Caco-2 (cell line): ENCODE measurements at places on chromosomes 12 and 14.
A peak's percentile ranks its signal among the peaks of the same experiment; 100 is the strongest.

GRCh38 chr14:75747899-75748298 lies 86.9 kb downstream of the TTLL5 start:
- DNase-seq, result no peak

- no peak for DNase-seq
Observed at GRCh38 chr12:119016715-119017114, 35.4 kb downstream of the SRRM4 start.

- DNase-seq, result no peak
Observed at GRCh38 chr12:32264961-32265360, 134.4 kb upstream of the FGD4 start.

DNA sequence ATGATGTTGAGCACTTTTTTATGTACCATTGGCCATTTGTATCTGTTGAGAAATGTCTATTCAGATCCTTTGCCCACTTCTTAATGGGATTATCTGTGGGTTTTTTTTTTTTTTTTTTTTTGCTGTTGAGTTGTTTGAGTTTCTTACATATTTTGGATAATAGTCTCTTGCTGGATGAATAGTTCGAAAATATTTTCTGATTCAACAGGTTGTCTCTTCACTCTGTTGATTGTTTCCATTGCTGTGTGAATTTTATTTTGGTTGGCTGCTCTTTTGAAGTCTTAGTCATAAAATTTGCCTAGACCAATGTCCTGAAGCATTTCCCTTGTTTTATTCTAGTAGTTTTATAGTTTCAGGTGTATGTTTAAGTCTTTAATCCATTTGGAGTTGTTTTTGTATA lies 64.5 kb downstream of the CAND1 start:
- no peak for DNase-seq

- DNase-seq, result no peak
Observed at GRCh38 chr14:61663312-61663979, 31.9 kb upstream of the HIF1A start.

GRCh38 chr14:65024957-65025356 lies 38.3 kb downstream of the FNTB start:
- DNase-seq, result no peak

DNA sequence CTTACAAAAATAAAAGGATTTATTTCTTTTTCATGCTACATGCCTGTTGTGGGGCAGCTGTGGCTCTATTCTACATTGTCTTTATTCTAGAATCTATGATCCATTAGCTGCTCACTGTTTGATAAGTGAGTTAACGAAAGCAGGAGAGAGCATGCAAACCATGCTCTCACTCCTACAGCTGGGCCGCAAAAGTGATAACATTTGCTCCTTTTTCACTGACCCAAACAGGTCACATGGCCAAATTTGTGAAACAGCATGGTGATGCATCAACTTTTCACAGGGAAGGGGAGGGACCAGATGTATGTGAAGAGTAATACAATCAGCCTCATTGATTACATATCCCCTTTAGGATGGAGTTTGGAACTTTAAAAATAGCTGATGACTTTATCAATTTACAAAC lies 456.9 kb upstream of the SYT1 start:
- no peak for DNase-seq

DNA sequence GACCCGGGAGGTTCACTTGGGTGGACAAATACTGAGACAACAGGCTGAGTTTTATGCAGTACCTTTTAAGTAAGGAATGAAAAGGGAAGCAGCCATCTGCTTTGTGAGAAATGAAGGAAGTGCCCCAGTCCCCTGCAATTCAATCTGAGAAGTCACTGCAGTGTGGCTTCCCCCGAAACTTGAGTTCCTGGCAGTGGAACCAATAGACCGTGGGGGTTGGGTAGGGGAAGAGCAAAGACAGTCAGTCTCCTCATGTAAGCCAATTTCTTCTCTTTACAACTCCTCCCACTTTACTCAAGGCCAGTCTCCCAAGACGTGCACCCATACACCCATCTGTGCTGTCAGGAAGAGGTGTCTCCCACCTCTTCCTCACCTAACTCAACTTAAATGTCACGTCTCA lies 206.5 kb downstream of the BCAT1 start:
- DNase-seq, result no peak

DNA sequence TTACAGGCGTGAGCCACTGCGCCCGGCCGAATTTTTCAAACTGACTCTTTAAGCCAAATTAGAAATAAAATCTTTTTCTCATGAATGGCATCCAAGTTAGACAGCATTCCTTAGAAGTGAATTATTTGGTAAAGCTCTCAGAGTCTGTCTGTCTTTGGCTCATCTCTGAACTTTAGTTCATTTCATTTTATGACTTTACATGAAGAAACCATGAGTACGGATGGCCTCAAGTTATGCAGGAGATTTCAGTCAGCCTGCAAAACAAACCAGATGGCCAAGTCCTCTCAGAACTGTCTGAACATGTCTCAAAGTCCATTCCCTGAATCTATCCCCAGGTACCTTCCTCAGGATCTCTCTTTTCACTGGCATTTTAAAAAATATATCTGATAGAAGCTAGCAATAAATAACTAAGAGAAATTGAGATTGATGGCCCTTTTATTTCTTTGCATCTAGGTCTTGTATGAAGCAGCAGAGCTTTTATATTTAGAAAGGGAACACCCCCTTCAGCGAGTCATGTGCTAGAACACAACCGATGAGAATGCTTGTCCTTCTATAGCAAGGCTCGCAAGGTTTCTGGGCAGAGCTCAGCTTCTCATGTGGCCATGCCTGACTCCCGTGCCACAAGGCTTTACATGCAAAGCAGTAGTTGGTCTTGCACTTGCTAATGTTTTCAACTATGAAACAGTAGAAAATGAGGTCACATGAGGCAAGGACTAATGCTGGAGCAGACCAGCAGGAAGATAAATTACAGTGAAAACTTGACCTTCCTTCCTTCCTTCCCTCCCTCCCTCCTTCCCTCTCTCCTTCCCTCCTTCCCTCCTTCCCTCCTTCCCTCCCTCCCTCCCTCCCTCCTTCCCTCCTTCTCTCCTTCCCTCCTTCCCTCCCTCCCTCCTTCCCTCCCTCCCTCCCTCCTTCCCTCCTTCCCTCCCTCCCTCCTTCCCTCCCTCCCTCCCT lies 125.0 kb downstream of the AKAP6 start:
- no peak for DNase-seq

GRCh38 chr14:75147423-75148071 lies 20.7 kb upstream of the NEK9 start:
- DNase-seq, result peak; percentile 48

- DNase-seq, result no peak
Observed at GRCh38 chr14:68815298-68816182, 22.7 kb upstream of the ZFP36L1 start.

DNA sequence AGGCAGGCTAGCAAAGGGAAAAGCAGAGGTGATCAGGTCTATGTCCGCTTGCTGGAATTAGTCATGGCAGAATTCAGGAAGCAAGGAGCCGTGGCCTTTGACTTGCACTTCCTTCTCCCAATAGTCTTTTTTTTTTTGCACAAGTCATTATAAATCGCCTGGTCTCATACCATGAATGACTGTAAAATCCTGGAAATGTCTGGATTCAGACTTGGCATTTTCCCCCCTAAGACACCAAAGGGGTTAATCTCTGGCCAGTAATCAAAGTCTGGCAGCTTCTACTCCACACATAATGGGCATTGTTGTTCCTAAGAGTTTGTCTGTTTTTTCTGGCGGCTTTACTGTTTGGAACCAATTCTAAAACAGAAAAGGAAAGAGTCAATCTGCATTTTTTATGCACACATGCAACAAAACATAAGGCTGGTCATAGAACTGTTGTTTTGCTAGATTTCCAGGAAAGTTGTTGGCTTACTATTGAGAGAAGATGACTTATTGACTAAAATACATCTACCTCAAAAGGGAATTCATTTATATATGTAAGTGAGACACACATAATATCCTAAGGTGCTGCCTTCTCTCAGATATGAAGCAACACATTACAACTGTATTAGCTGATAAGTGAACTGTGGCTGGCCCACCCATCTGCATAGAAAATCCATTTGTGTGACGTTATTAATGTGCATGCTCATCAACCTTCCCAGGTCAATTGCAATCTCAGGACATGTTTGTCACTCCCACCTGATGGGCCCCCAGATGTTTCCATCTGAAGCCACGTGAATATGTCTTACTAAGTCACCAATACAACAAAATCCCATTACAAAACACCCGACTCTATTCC lies 157.3 kb downstream of the BTG1 start:
- no peak for DNase-seq

DNA sequence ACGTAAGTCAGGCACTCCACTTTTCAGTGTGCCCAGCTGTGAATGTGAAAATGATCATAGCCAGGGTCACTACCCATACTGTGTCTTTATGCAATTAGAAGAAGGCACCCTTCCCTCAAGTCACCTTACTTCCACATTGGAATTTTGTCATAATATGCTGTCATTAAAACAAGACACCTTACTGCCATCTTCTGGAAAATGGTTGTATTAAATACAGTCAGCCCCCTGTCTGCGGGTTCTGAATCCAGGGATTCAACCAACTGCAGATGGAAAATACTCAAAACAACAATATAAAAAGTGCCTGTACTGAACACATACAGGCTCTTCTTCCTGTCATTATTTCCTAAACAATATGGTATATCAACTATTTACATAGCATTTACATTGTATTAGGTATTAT lies 70.2 kb upstream of the TBX5 start:
- no peak for DNase-seq

GRCh38 chr12:131871677-131872076 lies 22.7 kb upstream of the ULK1 start:
- DNase-seq, result no peak

GRCh38 chr14:74595006-74595735 lies 16.9 kb downstream of the LTBP2 start:
- DNase-seq, result no peak

- DNase-seq, result no peak
Observed at GRCh38 chr12:121794534-121795033, 1.1 kb upstream of the RHOF start.

- DNase-seq, result no peak
Observed at GRCh38 chr12:52337054-52337453, 15.9 kb upstream of the KRT83 start.

DNA sequence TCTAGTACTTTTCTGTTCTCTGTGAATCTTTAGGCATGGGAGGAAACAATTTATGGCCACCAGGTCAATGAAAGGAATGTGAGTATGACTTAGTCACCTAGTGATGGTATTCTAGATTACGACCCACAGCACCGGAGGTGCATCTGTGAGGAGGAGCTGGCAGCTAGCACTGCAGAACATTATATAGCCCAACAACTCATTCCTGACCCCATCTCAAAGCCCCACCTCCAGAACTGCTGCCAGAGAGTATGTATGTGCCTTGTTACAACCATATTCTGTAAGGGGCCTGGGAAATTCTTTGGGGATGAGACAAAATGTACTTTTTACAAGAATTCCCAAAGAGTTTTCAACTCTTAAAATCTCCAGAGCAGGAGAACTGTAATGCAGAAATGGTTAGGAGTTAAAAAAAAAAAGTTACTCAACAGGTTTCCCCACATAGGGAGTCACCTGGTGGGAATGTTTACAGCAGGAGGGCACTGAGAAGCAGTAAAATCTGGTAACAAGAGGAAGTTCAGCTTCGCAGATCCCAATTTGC lies 34.9 kb upstream of the CERS5 start:
- DNase-seq, result peak; percentile 89

DNA sequence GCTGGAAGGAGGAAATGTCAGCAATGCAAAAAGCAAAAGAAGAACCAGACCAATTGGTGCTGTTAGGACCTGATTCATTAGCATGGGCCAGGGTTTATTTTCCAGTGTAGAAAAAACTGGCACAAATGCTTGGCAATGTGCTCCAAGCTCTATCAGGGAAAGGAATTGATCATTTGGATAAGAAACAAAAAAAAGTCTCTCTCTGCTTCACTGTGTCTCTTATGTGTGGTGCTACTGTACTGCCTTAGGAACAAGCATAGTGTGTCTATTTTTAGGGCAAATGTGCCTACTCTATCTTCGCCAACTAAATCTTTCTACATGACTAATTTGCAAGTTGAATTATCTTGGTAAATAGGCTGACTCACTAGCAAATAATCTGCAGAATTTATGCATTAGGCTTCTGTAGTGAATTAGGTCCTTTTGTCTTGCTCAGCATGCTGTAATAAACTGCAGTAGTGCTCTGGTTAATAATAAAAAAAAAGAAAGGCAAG lies 236.7 kb downstream of the MDGA2 start:
- no peak for DNase-seq

- DNase-seq, result no peak
Observed at GRCh38 chr12:59615392-59616165, 19.8 kb downstream of the SLC16A7 start.

DNA sequence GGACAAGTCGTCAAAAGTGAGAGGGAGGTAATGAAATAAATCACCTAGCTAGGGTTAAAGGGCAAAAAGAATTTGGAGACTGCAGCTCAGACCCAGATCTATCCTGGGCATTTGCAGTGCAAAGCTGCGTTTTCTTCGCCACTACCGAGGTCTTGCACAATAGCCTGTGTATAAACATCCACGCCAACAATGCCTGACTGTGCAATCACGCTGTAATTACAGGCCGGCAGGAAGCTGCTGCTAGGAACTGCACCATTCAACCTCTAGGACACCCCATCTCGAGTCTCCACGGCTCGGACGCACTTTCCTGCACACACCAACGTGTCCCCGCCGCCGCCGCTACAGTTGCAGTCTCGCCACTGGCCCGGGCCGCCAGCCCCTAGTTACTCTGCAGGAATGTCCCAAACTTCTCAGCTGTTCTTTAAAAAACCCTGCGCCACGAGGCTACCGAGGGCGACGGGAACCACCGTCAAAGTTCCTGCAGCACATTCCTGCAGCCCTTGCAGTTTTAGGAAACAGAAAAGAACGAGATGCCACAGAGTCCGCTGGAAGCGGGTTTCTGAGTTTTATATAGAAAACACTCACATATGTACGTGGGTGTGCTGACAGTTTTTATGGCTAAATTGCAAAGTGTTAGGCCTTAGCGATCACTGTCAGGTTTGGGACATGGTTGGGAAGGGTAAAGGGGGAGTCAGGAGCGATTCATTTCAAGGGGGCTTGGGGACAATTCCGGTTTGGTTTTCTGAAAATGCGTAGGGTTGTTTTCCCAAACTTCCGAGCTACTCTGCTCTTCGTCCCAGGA lies 65.6 kb upstream of the PTGR2 start:
- peak; percentile 84 for DNase-seq

GRCh38 chr14:103859416-103860202 lies 12.2 kb upstream of the PPP1R13B start:
- no peak for DNase-seq

- no peak for DNase-seq
Observed at GRCh38 chr12:54719691-54720090, 71.5 kb upstream of the DCD start.

GRCh38 chr14:75049731-75050201 lies 1.5 kb downstream of the MLH3 start:
- no peak for DNase-seq

- no peak for DNase-seq
Observed at GRCh38 chr12:57797933-57798332, 15.3 kb downstream of the TSFM start.

DNA sequence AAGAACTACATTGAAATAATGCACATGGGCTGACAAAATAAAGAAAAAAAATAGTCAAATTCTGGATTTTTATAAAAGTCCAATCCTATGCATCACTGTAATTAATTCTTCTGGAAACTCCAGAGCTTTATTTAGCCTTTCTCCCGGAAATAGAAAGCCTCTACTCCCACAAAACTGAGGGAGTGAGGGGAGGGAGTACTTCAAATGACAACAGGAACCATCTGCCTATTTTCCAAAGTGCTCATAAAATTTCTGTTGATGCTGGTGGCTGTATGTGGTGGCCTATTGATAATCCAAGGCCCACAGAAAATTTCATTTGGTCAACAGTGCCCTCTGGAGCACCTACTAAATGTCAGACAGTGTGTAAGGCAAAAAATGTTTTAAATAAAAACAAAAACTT lies 64.6 kb downstream of the KIF21A start:
- DNase-seq, result no peak

GRCh38 chr12:109532721-109533486 lies 40.4 kb downstream of the MMAB start:
- no peak for DNase-seq
